ENCODE measurements at places on chromosomes 12 and 14. TPM values are rescaled to one million over a fixed set of nuclear protein-coding genes. Genes with fewer than 3 reads are reported as not detected.

Gene OVCH1
- total RNA-seq = not detected

Gene CLEC2A
- total RNA-seq = not detected

Gene SLC8A3
- total RNA-seq = 4.5 TPM

Gene CDH24
- total RNA-seq = 4.8 TPM

Gene PPP4R4
- 1.00 TPM for total RNA-seq

Gene ESPL1
- 20.2 TPM for total RNA-seq

Gene KRT7
- 16.1 TPM for total RNA-seq

Gene GPR162
- total RNA-seq = 0.16 TPM

Gene SYNE3
- total RNA-seq = 11.5 TPM

DNA sequence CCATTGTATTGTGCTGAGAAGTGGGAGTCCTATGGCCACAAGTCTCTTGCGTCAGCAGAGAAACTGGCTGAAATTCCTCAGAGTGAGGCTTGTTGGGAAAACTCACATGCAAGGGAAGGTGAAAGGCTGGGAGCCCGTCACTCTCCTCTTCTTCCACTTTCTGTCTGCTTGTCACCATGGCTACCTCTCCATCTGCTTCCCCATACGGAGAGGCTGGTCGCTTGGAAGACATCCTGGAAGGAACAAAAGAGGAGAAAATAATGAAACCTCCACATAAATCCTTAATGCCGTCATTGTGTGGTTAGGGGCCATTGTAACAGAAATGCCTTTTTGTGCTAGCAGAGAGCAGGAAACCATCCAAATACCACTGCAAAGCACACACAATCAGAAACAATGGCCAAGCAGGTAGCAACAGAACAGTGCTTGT lies 53.7 kb downstream of the SOX5 start:
- H3K27me3 ChIP-seq = no peaks in the 10 kb centered on the region
- no peaks in the 10 kb centered on the region for H3K4me1 ChIP-seq
- no peaks in the 10 kb centered on the region for H3K36me3 ChIP-seq
- no peak overlapping the region for H3K4me3 ChIP-seq

DNA sequence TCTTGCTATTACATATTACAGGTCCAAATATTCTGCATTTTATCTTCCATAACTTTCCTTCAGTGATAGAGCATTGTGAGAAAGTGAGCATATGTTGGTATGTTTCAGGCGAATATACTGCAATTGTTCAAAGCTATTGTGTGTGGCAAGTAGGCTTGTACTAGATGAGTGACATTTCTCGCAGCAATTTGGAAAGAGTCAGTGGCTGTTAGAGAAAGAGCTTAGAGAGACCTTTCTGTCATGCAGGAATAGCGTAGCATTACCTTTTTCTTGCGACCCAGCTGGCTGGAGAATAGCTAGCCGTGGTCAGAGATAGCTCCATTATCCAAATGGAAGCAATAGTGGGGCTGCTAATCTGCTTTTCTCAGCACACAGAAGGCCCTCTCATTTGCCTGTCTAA lies 678.5 kb upstream of the FOXG1 start:
- no peaks in the 10 kb centered on the region for H3K4me1 ChIP-seq
- H3K27ac ChIP-seq = no peak overlapping the region
- H3K27me3 ChIP-seq = no peaks in the 10 kb centered on the region

DNA sequence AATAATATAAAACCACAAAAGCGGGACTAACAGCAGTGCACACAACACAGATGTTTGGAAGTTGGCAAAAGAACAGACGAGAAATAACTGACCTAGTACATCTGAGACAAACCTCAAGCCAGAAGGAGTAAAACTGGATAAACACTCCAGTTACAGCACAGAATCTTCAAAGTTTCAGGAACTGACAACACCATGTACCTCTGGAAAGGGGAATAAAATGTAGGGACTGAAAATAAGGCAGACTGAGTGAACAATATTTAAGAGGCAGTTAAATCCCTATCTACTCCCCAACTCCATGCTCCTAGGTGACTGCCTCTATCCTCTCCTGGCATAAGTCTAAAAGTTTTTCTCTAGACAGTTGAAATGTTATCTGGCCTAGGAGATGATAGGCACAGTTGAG lies 57.9 kb downstream of the ZFYVE21 start:
- DNase-seq = no peak
- H3K27ac ChIP-seq = no peak overlapping the region
- no peaks in the 10 kb centered on the region for H3K4me1 ChIP-seq
- H3K4me3 ChIP-seq = no peak overlapping the region
- H3K27me3 ChIP-seq = no peaks in the 10 kb centered on the region

DNA sequence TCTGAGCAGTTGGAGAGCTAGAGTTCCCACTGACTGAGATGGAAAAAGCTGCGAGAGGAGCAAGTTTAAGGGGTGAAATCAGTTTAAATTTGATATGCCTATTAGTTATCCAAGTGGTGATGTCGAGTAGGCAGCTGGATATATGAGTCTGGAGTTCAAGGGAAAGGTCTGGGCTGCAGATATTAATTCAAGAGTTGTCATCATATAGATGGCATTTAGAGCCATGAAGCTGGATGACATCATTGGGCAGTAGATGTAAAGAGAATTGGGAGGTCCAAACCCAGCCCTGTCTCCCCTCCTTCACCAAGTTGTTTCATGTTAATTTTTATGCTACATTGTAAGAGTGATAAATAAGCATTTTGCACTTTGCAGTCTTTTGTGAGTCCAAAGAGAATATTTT lies 898.1 kb downstream of the GALC start:
- no peak overlapping the region for H3K27ac ChIP-seq
- no peaks in the 10 kb centered on the region for H3K27me3 ChIP-seq
- no peaks in the 10 kb centered on the region for H3K4me1 ChIP-seq
- no peak for DNase-seq
- H3K36me3 ChIP-seq = no peaks in the 10 kb centered on the region

DNA sequence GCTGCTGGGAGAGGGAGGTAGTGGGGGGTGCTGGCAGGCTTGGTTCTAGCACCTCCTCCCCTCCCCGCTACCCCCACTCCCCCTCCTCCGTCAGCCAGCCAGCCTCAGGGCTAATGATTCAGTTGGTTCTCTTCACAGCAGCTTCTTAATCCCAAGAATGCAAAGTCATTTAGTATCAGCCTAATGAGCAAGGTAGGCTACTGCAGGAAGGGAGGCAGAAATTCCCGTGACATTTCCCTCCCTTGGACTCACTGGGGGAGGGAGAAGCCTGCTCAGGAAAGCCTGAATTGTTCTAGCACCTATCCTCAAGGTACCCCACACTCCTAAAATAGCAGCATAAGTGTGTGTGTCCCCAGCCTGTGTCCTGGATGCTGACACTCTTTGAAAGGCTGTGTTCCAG lies 29.8 kb downstream of the ITPK1 start:
- H3K4me3 ChIP-seq = no peak overlapping the region
- DNase-seq = no peak
- no peaks in the 10 kb centered on the region for H3K27me3 ChIP-seq
- no peak overlapping the region for H3K27ac ChIP-seq

- no peaks in the 10 kb centered on the region for H3K27me3 ChIP-seq
- peaks cover 7% of the 10 kb centered on the region for H3K4me1 ChIP-seq
Measured at GRCh38 chr14:68306934-68307789, 485.7 kb downstream of the ZFP36L1 start.

DNA sequence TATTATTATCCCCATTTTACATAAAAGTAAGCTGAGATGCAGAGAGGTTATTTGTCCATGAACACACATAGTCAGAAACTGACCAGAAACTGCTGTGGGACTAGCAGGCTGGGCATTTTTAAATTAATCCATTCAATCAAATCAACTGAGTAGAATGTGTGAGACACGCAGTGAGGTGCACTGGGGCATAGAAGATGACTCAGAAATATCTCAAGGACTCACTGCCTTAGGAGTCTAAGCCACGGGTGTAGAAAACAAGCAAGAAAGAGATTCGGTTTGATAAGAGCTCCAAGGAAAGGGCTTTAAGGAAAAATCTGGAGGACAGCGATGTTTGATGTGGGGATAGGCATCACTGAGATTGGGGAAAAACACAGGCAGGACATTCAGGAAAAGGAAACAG lies 127.8 kb downstream of the ANO2 start:
- H3K27ac ChIP-seq = no peak overlapping the region
- no peaks in the 10 kb centered on the region for H3K4me1 ChIP-seq
- H3K4me3 ChIP-seq = no peak overlapping the region
- H3K36me3 ChIP-seq = no peaks in the 10 kb centered on the region
- no peaks in the 10 kb centered on the region for H3K27me3 ChIP-seq

- H3K4me3 ChIP-seq = no peak overlapping the region
- H3K36me3 ChIP-seq = no peaks in the 10 kb centered on the region
- no peak for DNase-seq
Measured at GRCh38 chr14:51855234-51855633, 5.2 kb upstream of the GNG2 start.

GRCh38 chr14:61190341-61190740 lies 90.8 kb downstream of the TMEM30B start:
- H3K4me3 ChIP-seq = no peak overlapping the region
- H3K27ac ChIP-seq = peak overlapping the region; percentile 73
- H3K36me3 ChIP-seq = no peaks in the 10 kb centered on the region
- peak; percentile 72 for DNase-seq

DNA sequence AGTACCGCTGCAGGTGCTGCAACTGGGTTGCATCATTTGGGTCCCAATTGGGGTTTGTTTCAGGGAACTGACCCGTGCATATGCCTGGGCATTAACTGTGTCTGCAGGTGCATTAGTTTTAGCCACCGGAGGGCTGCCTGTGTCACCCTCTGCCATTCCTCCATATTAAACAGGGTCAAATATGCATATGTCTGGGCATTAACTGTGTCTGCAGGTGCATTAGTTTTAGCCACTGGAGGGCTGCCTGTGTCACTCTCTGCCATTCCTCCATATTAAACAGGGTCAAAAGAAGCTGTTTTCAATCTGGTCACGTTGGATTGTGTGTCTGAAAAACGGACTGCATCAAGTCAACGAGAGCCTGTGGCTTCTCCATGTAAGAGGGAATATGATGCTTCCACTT lies 1317.0 kb downstream of the TMEM121 start:
- H3K27me3 ChIP-seq = no peaks in the 10 kb centered on the region
- H3K36me3 ChIP-seq = no peaks in the 10 kb centered on the region
- no peak for DNase-seq
- H3K4me3 ChIP-seq = peak overlapping the region; percentile 36

- H3K27me3 ChIP-seq = no peaks in the 10 kb centered on the region
- DNase-seq = no peak
- H3K36me3 ChIP-seq = no peaks in the 10 kb centered on the region
- no peak overlapping the region for H3K4me3 ChIP-seq
- H3K27ac ChIP-seq = no peak overlapping the region
- no peaks in the 10 kb centered on the region for H3K4me1 ChIP-seq
Measured at GRCh38 chr14:104657101-104657524, 32.3 kb upstream of the INF2 start.

DNA sequence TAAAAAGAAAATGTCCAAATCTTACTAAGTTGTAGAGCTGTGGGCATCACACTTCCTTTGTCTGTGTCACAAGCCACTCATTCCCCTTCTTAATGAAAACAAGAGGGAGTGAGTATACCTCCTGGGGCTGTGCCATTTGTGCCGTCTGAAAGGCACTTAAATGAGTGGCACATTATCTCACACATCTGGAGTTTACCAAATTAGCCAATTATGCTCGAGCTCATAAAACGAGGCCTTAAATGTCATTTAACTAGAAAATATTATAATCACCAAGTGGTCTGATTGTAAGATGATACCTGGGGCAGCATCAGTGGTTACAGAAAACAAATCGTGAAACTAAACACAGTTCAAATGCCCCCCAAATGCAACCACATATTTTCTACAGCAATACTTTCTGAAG lies 146.1 kb downstream of the PAX9 start:
- H3K36me3 ChIP-seq = no peaks in the 10 kb centered on the region
- peaks cover 3% of the 10 kb centered on the region for H3K27me3 ChIP-seq
- H3K27ac ChIP-seq = no peak overlapping the region
- no peak for DNase-seq
- H3K4me1 ChIP-seq = no peaks in the 10 kb centered on the region

GRCh38 chr12:82029936-82030335 lies 270.8 kb upstream of the PPFIA2 start:
- no peaks in the 10 kb centered on the region for H3K27me3 ChIP-seq
- no peak overlapping the region for H3K4me3 ChIP-seq
- no peaks in the 10 kb centered on the region for H3K4me1 ChIP-seq
- no peaks in the 10 kb centered on the region for H3K36me3 ChIP-seq

All from SJSA1 (cell line).